CD4-positive, alpha-beta T cell treated with Interleukin-4 for 4 hours (primary cell): ENCODE measurements at places on chromosomes 3 and 15.

DNA sequence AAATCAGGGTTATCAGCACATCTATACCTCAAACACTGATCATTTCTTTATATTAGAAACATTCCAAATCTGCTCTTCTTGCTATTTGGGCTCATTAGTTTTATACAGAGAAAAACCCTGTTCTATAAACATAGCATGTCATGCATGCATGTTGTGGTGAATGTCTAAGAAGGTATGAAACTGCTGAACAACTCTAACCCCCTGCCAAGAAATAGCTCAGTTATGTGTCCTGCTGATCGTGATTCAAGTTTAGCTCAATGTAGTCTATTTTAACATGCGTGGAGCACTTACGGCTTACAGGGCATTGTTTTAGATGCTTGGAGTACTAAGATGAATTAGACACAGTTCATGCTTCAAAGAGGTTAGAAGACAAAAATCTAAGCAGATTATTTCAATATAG is 35.8 kb downstream of the MYH15 start:
- DNase-seq: no peak

DNA sequence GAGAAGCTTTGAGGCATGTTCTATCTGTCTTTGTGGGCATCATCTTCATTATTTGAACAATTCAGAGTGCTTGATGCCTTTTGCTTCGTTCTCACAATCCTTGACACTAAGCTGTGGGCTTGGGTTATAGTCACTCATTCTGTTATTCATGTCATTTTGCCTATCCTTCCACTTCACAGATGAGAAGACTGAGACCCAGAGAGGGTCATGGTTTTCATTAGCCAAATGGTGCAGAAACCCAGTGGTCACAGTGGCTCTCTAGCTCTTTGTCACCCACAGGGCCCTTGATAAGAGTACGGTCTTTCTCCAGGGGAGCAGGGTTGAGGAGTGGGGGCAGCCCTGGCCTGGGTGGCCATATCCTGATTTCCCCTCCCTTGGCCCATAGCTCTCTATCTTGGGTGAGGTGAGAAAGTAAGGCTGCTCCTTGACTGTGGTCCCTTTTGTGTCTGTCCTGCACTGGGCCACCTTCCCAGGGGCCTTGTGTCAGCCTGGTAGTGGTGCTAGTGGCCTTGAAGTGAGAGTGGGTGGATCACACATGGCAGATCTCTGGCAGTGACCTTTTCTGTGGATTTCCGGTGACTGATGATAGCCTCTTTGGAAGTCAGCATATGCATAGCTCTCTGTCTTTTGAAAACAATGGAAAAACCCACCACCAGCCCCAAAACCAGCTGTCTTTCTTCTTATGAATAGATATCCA is 130.1 kb downstream of the IGF1R start:
- no peak for DNase-seq

DNA sequence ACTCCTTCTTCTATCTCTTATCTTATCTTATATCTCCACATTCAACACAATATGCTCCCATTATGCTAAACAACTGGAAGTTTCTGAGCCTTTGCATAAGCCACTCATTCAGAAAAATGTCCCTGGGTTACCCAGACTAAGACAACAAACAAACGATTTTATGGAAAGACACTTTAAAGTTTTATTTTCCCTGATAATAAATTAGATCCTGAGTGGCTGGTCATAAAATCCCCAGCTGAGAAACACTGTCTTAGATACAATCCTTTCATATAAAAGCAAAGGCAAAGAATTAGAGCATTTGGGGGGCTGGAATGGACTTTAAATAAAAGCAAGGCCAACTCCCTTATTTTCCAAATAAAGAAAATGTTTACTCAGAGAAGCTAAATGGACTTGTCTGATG is 322.3 kb downstream of the GBE1 start:
- no peak for DNase-seq

DNA sequence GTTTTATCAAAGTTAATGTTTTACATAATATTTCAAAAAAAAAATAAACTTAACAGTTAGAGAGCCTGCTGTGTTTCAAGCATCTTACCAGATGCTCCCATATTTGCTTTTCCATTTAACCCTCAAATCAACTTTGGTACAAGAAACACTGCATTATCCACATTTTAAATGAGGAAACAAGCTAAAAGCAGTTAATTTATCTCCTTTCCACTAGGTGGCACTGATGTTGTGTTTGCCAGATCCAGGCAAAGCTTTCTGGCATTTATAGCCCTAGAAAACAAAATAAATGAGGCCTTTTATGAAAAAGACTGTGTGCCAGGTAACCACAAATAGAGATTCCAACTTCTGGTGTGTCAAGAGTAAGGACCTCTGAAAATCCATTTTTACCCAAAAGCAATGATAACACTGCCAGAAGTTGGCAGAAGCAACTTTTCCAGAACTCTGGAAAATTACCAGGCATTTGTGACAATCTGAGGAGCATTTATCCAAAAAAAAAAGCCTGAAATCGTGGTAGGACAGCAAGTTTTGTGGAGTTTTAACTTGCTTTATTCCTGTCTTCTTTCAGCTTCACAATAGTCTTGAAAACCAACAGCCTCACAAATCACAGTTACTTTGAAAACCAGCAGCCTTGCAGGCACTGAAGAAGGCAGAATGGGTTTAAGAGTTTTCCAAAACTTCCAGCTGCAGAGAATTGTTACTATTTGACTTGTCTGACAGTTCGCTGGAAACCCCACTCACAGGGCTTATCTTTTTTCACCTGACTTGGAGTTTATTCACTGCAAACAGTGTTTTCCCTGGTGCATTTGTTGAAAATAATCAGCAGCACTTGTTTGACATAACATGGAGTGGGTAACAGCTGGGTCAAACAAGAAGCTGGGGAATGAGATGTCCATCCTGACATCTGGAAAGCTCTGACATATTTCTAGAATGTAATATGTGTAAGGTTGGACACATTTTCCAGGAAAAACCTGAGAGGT is 9.2 kb downstream of the FAM162A start:
- peak; percentile 54 for DNase-seq

- no peak for DNase-seq
These were observed 16.1 kb upstream of the GHSR start for GRCh38 chr3:172464306-172464705.

- DNase-seq: no peak
These were observed 977.5 kb downstream of the TUSC7 start for GRCh38 chr3:117687096-117687495.

DNA sequence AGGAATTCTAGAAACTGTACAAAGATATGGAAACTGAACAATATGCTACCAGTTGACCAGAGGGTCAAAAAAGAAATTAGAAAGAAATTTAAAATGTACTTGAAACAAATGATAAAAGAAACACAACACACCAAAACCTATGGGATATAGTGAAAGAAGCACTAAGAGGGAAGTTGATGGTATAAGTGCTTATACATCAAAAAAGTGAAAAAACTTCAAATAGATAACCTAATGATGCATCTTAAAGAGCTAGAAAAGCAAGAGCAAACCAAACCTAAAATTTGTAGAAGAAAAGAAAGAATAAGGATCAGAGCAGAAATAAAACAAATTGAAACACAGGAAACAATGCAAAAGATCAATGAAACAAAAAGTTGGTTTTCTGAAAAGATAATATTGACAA is 68.2 kb downstream of the TFDP2 start:
- DNase-seq: no peak

- no peak for DNase-seq
These were observed 52.1 kb upstream of the TNFSF10 start for GRCh38 chr3:172575375-172575774.

DNA sequence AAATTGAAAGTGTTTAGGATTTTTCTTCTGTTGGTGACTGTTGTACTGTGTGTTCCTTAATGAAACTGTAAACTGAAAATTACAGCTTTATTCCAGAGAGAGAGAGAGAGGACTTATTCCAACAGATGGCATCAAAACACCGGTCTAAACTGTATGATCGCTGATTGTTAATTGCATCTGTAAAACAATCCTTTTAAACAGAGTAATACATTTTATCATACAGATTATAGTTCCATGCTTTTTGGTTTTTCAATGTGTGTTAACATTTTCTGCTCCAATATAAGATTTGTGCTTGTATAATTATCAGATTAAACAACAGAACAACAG is 289.7 kb upstream of the DNAJC19 start:
- DNase-seq: no peak

DNA sequence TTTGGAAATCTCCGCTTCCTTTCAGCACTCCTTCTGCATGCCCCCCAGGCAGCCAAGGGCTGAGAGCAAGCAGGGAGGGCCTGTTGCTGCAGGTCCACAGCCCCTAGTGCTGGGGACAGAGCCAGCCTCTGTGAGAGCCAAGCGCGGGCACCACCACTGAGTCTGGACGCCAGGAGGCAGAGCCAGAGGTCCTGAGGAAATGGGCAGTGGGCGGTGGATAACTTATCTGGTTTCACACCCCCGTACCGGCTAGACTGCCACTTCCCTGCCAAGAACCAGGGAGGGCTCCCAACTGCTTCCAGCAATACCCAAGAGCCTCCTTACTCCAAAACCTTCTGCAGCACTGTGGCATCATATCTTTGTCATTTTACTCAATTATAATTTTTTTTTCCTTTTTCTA is 141.6 kb upstream of the IGF1R start:
- no peak for DNase-seq

DNA sequence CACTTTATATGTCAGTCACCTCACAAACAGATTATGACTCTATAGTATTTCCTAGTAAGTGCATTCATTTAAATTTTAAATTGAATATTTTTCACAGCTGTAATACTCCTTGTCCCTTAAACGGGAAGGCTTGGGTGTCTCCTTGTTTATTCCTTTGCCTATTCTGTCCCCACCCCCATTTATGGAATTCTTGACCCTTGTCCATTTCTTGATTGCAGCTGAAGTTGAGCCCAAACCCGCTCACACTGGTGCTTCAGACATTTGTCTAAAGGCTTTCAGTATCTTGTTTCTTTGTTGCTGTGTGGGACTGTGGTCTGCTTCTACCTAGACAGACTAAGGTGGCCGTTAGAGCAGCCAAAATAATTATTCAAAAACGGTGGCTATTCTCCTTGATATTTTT is 449.7 kb downstream of the FOXP1 start:
- DNase-seq: no peak

GRCh38 chr15:77033729-77034671 is 36.9 kb downstream of the TSPAN3 start:
- DNase-seq: no peak

DNA sequence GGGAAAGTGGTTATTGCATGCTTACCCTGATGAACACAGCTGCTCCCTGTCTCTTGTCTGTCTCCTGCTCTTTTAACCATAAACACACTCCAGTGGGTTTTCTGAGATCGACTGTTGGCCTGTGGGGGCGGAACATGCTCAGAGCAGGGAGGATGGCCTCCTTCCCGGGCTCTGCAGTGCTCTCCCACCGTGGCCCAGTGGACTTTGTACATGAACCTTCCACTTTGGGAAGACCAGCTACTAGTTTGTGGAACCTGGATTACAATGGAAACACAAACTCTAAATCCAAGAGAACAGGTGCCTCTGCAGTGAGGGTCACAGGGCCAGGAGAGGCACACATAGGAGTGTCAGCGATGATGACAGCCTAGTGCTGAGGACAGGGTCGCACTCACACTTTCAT is 56.5 kb downstream of the KLF13 start:
- DNase-seq: no peak

GRCh38 chr15:43881944-43882343 is 55.1 kb downstream of the WDR76 start:
- DNase-seq: no peak

GRCh38 chr3:14370720-14371572 is 31.5 kb upstream of the SLC6A6 start:
- DNase-seq: no peak

DNA sequence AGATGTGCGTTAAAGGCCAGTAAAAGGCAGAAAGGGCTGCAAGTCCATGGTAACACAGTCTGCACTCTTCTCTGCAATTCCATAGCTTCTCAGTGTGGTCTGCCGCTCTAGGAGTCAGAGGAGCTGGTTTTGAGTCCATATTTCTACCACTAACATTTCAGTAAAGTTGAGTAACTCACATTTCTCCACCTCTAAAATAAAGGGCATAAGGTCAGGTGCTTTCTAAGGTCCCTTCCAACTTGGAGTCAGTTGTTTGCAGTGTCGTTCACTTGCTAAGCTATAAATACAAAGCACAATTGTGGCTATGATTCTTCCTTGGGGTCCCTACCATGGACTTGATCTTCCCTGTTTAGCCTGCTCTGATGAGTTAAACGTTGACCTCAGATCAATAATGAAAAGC is 171.1 kb downstream of the P3H2 start:
- DNase-seq: no peak

DNA sequence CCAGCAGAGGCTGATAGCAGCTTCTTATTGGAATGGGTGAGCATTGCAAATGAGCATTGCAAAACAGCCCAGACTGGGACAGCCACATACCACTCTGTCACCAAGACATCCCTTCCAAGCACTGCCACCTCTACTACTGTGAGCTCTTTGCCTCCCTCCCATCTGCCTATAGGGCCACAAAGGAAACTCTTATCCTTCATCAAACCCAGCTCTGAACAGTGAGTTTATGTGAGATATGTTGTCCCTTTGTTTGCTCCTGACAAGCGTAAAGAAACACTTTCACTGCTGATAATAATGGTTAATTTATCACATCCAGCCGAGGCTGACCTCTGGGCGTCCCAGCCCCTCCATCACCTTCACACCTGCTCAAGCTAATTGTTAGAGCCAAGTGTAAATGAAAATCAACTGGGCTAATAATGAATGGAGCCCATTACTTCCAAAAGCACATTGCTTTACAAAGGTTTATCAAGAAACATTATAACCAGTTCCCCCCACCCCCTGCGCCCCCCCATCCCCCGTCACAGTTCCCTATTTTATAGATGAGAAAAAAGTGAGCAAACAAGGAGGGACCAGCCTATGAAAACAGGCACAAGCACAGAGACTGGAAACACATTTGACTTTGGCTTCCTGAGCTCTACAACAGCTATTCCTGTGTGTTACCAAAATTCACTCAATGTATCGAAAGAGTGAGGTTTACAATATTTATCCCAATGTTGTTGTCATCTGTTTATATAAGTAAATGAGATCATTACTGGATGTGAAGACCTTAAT is 146.3 kb downstream of the ANXA2 start:
- no peak for DNase-seq

DNA sequence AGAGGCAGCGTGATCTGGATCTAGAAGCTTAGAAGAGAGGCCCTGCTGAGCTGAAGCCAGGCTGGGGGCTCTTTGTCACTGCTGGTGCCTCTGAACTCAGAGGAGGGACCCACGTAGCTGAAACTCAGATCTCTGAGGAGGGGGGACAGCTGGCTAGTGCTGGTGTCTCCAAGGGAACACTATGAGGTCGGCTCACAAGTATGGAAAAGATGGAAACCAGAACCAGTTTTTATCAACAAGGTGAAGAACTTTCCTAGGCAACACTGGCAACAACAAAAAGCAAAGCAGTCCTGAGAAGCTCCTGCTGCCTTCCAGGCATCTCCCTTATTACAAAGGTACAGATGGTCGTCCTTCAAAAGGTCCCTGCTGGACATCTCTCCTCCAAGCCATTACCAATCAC is 27.0 kb upstream of the FSTL1 start:
- DNase-seq: no peak

GRCh38 chr15:36884518-36884875 is 215.9 kb downstream of the MEIS2 start:
- no peak for DNase-seq
